ENCODE measurements at places on chromosomes 1 and 21.

GRCh38 chr21:27825035-27825434 is 858.1 kb upstream of the ADAMTS5 start:
- DNase-seq: no peak

DNA sequence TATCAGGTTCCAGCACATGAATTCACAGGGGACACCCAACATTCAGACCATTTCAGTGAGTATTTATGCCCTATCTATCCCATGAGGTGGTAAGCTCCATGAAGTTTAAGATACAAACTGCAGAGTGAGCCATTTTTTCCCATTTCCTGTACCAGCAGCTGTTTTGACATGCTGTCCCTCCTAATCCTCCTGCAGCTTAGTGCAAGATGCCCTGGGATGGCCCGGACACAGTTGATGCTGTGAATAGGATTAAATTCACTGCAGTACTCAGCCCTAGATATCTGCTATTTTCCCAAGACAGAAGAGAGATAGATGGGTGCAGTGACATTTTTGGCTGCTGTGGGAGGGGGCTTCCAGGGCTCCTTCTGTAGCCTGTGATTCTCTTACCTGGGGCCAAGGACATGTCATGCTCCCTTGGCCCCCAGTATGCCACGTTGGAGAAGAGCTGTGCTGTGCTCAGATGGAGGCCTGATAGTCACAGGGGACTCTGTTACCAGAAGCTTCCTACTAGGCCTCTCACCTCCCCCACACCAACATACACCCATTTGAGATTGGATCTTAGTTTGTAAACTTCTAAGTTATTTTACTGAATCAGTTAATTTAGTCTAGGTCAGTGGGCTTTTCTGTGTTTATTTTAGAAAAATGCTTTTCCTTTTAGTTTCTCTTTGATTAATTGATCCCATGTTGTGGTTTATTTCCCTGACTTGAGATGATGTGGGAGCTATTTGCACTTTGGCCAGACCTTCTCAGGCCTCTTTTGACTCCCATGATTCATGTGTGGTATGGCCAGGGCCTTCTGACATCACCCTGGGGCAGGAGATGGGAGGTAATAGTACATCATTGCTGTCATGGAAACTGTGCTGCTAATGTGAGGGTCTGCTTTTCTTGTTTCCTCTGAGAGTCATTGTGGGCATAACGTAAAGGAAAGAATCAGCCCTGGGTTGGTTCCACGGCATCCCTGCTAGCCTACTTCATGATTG is 92.6 kb downstream of the ST3GAL3 start:
- DNase-seq: no peak

DNA sequence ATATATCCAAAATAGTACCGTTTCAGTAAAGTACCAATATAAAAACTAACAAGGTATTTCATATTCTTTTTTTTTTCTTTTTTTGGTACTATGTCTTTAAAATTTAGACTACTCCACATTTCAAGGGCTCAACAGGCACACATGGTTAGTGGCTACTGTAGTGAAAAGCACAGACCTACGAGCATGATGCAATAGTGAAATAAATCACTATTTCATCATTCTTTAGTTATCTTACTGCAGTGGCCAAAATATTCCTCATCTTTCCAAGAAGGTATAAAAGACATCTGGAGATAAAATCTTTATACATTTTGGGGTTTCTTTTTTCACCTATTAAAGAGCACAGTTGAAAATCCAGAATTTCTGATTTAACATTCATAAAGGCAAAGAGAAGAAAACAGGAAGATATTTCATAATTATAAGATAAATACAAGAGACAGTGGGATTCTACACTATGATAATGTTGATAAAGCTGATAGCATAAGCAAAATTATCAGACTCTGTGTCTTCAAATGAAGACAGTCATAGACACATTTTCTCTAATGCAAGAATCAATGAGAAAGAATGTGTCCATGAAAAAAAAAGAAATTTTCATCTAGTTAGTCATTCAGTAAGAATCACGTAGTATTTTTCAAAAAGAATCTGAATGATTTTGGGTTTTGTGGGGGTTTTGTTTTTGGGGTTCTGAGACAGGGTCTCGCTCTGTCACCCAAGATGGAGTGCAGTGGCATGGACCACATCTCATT is 41.9 kb downstream of the CEP170 start:
- DNase-seq: no peak

- DNase-seq: no peak
These were observed 591.6 kb upstream of the PLXNA2 start for GRCh38 chr1:208835781-208836180.

GRCh38 chr1:118504867-118505266 is 319.8 kb upstream of the SPAG17 start:
- DNase-seq: no peak

DNA sequence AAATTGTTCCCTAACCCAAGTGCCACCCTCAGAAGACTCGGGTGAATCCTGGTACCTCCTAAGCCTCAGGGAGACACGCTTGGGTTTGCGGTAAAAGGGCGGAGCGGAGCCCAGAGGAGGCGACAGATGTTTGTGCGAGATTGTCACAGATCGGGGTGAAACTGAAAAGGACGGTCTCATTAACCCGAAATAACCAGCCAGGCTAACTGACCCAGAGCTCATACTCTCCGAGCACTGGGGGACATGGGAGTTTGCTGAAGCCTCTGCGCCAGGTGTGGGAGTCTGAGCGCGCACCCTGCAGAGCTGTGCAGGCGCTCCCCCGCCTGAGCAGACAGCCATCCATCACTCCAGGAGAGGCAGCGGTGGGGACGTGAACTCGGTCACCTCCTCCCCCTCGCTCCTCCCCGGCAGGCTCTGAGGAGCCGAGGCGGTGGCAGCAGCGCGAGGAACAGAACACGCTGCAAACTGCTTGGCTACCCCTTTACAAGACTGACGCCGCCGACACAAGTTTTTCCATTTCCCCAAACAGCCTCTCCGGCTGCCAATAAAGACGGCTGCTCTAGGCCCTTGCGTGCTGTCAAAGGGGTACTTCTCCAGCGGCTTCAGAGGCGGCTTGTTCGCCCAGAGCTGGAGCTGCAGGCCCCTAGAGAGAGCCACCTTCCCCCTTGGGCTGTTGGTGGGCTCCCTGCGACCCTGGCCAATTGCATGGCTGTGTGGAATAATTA is 43.5 kb downstream of the RRAGC start:
- no peak for DNase-seq

DNA sequence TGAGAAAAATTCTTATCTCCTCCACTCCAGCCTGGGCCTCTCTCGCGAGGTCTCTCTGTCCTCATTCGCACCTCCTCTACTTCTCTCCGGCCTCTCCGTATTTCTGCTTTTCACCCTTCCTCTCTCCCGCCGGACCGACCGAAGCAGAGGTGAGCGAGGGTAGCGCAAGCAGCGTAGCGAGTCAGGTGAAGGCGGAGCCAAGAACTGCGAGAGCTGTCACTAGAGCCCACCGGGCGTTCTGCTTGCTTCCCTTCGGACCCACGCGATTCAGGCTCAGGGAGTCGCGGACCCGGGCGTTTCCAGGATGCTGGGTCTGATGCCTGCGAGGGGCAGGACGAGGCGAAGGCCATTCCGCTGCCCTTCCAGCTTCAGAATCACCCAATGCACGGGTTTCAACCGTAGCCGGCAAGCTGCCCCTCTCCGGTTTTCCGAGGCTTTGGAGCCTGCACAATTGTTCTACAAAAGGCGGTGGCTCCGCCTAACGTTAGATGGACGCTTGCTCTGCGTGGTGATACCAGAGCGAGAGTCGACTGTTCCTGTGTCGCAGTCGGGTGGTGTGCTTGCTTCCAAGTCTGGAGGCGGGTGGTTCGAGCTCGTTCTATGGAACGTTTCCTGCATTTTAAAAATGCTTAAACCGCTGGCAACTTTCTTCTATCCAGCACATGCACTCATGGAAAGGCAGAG is 310.2 kb downstream of the FAM72C start:
- DNase-seq: no peak

GRCh38 chr1:76268341-76268740 is 193.8 kb downstream of the ST6GALNAC3 start:
- no peak for DNase-seq

GRCh38 chr1:171739656-171740055 is 2.2 kb downstream of the VAMP4 start:
- no peak for DNase-seq

DNA sequence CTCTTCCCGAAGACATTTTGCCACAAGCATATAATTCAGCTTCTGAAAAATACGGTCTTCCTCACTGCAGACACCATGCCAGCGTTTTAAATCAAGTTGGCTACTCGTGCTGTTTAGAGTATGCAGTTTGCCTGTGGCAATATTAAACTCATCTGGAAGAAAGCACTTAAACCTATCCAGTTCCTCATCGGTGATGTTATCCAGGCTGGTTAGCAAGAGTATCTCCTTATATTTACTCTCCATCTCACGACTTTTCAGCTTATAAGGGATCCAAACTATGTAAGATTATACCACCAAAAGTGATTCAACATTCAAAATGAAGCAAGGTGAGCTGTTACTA is 9.7 kb upstream of the IFI16 start:
- no peak for DNase-seq

GRCh38 chr21:29753216-29753615 is 186.6 kb downstream of the GRIK1 start:
- no peak for DNase-seq

DNA sequence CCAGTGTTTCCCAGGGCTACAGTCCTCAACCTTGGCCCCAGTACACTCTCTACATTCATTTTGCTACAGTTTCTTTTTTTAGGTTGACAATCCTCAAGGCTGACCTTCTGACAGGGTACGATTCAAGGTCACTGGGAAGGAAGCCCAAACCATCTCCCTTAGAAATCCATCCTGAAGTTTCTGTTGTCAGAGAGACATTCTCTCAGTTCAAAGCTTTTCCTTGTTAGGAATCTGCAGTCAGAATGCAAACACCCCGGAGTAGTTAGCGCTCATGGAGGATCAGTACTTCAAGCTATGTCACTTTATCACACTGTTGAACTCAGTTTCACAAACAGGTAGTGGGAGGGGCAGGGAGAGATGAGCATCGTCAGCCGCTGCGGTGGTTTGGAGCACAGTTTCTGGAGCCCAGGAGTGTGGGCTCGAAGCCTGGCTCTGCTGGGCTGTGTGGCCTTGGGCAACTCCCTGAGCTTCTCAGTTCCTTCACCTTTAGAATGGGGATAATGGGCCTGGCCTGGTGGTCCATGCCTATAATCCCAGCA is 4.2 kb downstream of the SLC2A5 start:
- no peak for DNase-seq

DNA sequence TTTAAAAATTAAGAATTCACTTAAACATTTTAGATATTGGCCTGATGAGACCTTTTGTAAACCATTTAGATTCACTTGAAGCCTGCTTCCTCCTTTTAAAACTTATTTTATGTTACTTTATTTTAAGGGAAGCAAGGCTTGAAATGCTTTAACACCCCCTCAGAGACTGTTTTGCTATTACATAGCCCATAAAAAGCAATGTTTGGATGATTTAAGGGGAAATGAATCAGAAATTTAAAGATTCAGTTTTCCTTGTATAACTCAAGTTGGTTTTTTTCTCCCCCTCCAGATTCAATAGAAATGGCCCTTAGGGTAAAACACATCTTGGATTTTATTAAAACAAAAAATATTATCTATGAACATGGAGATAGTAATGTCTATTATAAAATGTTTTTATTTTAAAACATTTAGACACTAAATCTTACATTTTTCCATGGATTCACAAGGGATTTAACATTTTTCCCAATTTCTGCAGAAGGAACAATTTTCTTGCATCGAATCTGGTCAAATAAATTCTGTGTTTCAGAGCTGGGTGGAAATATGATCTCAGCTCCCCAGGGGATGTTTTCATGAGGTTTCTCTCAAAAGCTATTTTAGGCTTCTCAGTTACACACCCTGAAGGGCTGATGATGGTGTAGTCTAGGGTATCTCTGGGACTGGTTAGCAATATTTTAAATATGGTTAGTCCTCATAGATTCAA is 69.3 kb upstream of the WARS2 start:
- no peak for DNase-seq

- DNase-seq: no peak
These were observed 72.7 kb downstream of the BACH1 start for GRCh38 chr21:29371464-29371863.

DNA sequence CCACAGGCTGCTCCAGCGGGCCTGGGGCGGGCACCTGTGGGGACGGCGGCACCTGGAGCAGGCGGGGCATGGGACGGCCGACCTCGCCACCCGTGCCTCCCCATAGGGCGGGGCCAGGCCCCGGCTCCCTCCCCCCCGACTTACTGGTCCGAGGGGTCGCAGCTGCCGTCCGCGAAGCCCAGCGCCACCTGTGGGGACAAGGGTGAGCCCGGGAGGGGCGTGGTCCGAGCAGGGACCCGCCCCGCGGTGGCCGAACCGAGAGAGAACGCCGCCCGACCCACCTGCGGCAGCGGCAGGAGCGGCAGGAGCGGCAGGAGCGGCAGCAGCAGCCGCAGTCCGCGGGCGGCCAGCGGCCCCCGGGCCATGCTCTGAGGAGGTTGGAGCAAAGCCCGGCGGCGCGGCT is at the start of gene TMEM52:
TMEM52 (minus strand) TSS at position 379 of the 403 bp plus-strand sequence; CDS start at position 365, 14 bp downstream.
- no peak for DNase-seq

DNA sequence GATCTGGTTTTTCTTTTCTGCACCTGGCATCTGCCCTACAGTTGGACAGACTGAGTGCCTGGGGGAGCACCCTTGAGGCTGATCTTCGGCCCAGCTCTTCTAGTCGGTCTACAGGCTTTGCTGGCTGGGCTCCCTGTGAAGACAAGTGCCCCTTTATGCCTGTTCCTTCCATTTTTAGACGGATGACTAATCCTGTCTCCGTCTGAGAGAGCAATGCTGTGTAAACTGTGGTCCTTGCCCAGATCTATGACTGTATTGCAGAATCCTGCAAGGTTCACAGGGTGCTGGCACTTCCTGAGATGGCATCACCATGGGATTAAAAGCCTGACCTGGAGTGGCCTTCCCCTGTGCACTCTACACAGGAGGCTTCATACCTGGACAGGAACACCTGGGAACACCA is 47.6 kb upstream of the SAMD13 start:
- DNase-seq: peak; percentile 6

DNA sequence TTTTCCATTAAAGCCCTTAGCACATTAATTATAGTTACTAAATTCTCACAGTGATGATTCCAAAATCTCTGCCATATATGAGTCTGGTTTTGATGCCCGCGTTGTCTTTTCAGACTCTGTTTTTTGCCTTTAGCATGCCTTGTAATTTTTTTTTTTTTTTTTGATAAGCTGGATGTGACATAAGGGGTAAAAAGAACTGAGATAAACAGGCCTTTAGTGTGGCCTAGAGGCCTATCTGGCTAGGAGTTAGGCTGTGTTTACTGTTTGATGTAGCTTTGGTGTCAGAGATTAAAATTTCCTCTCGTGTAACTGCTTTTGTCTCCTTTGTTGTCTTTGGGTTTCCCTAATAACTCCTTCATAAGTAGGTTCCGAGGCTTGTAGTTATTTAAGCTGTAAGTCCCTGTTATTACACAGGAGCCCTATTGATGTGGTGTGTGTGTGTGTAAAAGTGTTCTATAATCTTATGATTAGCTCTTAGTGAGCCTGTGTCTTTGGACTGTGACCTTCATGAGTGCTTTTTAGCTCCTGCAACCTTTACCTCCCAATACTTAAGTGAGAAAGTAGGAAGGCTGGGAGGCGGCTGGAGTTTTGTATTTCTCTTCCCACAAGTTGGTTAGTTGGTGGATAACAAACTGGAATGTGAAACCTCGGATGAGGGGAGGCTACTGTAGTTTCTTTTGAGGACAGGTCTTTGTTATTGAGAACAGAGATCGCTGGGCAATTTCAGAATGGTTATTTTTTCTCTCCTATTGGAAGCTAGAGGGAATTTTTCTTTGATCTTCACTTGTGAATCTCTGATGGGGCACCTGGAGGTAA is 19.3 kb downstream of the HS2ST1 start:
- no peak for DNase-seq
